Iris pigment epithelial cell (primary cell): ENCODE measurements at places on chromosomes 3 and 15.

DNA sequence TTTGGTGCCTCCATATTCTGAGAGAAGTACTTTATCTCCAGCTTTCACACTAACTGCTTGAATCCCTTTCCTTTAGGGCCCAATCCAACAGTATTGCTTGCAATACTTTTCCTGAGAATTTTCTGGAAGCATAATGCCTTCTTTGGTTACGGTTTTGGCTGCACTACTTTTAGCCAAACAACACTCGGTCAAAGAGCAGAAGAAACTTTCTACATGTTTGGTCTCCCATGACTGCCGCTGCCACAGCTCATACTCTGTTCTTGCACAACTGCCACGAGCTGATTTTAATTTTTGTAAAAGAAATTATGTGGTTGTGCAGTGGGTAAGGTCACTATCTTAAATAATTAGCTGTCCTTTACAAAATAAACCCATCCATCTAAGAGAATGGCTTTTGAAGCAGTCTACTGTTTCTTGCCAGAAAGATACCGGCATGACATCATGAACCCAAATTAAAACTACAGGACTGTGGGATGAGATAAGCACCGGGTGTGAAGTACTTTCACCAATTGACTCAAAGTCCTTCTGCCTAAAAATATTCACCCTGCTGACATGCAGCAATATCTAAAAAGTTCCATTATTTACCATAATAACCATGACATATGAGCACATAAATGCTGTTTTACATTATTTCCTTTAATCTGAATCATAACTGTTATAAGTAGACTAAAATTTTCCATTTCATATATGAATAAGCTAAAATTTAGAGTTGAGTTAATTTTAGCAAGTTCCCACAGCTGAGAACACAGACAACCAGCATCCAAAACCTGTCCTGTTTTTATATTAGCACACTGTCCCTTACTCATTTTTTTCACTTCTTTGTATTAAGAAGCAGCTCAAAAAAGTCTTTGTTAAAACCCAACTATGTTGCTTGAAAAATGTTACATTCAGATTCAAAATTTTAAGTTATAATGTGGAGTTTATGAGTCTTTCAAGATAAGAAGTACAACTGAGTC lies 1154.3 kb downstream of the EPHA3 start:
- DNase-seq: no peak

- peak; percentile 76 for DNase-seq
These were observed 39.7 kb upstream of the GADL1 start for GRCh38 chr3:30934208-30934550.

GRCh38 chr15:70012895-70013294 lies 84.8 kb downstream of the TLE3 start:
- DNase-seq: no peak

DNA sequence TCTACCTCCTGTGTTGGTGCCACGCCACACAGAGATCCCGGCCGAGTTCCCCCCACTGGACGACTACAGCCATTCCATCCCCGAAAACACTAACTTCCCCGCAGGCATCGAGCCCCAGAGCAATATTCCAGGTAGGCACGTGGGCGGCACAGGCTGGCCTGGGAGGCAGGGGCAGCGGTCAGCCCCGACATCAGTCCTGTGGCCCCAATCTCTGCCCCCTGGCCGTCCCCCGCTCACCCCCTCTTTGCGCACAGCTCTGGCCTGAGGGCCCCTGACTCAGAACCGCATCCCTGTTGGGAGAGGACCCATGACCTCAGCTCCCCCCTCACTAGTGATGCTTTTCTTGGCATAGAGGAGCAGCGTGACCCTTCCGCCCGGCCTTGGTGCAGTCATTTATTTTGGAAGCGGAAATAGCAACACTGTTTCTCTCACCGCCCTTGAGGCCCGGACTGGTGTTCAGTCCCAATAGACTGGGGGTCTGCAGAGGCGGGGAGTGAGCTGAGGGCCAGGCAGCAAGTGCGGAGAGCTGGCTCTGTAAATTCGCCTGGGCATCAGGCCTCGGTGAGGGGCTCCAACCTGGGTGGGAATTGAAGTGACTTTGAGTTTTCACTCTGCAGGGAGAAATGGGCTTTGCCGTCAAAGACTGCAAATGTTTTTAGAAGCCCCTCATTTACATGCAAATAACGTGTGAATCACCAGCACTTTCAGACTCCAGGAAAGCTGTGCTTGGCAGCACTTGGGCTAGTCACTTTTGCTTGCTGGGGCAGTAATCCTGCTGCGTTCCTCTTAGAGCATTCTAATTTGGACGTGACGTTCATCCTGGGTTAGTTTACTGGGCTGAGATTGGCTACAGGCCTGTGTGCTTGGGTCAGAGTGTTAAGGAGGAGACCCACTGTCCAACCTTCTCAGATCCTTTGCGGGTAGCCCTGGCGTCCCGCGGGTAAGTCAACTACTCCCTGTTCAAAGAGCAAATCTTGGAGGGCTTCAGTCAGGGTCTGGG lies 88.9 kb downstream of the AAGAB start:
- DNase-seq: peak; percentile 92

- no peak for DNase-seq
These were observed 59.7 kb upstream of the MBNL1 start for GRCh38 chr3:152209060-152209459.

DNA sequence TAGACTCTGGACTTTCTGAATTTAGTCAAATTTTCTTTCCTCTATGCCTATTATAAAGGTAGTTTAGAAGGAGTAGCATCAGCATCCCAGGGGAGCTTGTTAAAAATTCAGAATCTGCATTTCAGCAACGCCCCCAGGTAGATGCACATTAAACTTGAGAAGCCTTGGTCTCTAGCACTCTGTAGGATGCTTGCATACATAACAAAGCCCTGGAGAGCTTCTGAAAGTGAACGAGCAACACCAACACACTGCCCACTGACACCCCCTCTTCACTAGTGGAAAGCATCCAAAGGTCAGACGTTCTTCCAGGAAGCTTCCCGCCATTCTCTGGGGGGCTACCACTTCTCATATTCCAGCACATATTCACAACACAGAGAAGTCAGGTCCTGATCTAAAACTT lies 6.5 kb downstream of the PRICKLE2 start:
- no peak for DNase-seq

GRCh38 chr3:42451116-42451515 lies 40.7 kb upstream of the LYZL4 start:
- peak; percentile 2 for DNase-seq

GRCh38 chr3:135239615-135239884 lies 444.5 kb downstream of the EPHB1 start:
- DNase-seq: no peak

- peak; percentile 24 for DNase-seq
These were observed 60.0 kb downstream of the PLOD2 start for GRCh38 chr3:146100825-146101444.

- DNase-seq: no peak
These were observed 115.0 kb downstream of the FOXP1 start for GRCh38 chr3:71468311-71469137.

DNA sequence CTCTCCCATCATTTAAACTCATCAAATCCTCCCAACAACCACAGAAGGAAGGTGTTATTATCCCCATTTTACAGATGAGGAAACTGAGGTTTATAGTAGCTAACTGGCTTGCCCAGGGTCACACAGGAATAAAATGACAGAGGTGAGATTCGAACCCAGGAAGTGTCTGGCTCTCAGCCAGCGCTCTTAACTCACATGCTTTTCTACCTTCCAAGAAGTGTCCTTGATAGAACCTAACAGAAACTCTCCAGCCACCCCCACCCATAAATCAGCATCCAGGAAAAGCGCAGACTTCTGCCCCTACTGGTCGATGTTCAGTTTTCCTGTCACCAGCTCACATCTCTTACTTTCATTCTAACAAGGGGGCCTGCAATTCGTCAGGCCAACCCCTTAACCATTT lies 51.7 kb downstream of the SPATA12 start:
- DNase-seq: no peak

DNA sequence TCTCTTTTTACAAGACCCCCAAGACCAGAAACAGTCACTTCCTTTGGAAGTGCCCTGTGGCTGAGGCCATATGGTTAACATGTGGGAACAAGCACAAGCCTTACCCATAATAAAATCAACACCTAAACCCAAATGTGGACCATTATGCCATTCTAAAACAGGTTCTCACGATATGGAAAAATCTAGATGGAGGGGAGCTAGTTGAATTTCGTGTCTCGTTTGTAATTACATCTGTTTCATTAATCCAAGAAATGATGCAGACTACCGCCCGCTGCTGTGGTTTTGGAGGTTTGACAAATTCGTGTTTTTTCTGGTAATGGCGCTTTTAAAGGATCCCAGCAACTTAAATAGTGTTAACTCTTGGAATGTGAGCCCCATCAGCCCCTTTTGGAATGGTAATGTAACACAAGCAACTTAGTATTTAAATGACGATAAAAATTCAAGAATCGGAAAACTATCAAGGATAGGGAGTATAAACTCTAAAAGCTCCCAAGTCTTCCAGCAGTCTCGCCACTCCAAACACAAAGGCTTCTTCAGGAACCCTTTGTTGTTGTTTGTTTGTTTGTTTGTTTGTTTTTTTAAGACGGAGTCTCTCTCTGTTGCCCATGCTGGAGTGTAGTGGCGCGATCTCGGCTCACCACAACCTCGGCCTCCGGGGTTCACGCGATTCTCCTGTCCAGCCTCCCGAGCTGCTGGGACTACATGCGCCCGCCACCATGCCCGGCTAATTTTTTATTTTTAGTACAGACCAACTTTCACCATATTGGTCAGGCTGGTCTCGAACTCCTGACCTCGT lies 1.1 kb downstream of the CNBP start:
- no peak for DNase-seq

GRCh38 chr3:127043041-127043641 lies 60.2 kb downstream of the PLXNA1 start:
- DNase-seq: no peak

DNA sequence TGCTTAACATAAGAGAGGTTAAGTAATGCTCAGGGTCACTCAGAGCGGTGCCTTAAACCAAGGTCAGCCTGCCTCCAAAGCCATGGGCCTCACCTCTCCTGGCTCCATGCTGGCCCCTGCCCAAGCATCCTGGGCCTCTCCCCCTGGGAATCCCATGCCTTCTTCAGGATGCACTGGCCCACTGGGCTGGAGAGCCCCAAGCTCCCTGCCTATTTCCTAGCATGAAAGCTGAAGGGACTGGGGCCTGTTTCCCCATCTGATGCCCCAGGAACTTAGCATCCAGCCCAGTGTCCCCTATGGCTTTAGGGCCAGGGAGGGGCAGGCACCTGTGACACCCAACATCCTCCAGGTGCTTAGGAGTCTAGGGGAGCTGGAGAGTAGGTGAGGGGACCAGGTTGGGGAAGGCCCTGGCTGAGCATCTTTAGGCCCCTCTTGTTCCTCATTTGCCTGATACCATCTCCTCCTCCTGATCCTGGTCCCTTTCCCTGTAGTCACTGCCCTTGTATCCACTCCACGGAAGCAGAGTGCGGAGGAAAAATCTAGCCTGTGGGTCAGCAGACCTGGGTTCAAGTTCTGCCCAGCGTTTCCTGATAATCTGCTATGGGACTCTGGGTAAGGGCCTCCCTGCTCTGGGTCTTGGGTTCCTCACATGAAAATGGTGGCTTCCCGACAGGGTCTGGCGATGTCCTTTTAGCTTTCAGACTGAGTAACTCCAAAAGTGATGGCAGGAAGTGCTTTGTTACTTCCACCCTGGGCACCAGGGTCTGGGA lies 28.6 kb downstream of the EHD4 start:
- no peak for DNase-seq

GRCh38 chr3:160928183-160928726 lies 172.2 kb downstream of the PPM1L start:
- DNase-seq: no peak

- no peak for DNase-seq
These were observed 106.9 kb downstream of the RFTN1 start for GRCh38 chr3:16406579-16406978.

DNA sequence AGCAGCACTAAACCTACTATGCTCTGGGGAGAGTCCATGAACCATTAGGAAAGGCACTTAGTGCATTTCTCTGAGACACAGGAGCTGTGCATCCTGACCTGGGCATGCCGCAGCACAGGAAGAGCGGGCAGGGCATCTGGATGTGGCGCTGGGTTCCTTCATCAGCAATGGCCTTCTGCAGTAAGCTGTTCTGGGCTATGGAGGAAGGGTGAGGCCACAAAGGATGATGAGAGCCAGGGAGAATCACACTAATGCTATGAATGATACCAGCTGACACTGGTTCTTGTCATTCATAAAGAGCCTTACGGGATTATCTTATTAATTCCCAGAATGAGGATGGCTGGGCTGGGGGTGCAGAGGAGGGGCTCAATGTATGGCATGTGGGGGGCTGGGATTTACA lies 12.7 kb upstream of the SCN10A start:
- DNase-seq: no peak

GRCh38 chr3:94787734-94788270 lies 724.9 kb downstream of the NSUN3 start:
- no peak for DNase-seq

DNA sequence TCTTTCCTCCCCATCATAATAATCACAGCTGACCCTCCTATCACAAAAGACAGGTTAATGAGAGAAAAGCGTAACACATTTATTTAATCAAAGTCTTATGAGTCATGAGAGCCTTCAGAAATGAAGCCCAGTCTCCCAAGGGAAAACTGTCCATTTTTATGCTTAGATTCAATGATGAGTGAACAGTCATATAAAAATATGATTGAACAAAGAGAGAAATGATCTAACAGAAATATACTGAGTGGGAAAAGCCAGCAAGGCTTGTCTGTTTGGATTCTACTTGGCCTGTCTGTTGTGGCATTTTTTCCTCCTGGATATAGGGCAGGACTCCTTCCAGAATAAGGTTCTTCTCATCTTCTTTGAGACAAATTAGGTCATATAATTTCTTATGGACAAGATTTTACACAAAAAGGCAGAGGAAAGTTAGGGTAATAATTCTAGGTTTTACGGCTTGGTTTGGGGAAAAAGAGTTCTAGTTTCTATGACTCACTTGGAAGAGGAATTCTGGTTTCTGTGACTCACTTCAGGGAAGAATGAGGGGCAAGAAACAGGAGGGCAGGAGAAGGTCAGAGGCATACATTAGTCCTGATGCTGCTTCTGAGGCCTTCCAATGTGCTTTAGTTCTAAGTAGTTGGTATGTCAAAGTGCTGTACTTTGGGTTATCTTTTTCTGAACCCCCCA lies 534.2 kb downstream of the ZIC1 start:
- DNase-seq: peak; percentile 93

- no peak for DNase-seq
These were observed 88.4 kb downstream of the VGLL4 start for GRCh38 chr3:11555211-11555782.

- DNase-seq: no peak
These were observed 163.7 kb upstream of the TP63 start for GRCh38 chr3:189467451-189467850.

DNA sequence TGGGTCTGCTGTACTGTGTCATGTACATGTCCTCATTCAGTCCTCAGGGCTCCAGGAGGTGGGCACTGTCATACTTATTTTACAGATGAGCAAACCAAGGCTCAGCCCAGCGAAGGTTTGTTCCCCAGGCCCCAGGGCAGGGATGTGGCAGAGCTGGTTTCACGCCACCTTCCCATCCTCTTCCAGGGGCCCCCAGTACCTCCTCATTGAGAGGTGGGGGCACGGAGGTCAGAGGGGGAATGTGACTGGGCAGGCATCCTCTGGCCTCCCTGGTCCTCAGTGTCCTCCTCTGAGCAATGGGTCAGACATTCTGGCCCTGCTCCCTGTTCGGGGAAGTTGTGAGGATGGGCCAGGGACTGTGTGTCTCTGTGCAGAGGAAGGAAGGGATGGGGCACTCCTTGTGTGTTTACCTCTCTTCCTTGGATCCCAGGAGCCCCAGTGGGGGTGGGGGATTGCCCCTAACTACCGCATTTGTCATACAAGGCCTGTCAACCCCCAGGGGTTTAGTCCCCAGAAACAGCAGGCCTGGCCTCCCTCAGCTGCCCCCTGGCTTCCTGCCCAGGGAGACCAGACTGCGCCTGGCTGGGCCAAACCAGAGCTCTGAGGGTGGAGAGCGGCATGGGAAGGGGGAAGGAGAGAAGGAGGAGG lies 65.9 kb upstream of the LCTL start:
- DNase-seq: no peak
